Kasumi-1 (cell line): ENCODE measurements at places on chromosomes 3 and 15.

DNA sequence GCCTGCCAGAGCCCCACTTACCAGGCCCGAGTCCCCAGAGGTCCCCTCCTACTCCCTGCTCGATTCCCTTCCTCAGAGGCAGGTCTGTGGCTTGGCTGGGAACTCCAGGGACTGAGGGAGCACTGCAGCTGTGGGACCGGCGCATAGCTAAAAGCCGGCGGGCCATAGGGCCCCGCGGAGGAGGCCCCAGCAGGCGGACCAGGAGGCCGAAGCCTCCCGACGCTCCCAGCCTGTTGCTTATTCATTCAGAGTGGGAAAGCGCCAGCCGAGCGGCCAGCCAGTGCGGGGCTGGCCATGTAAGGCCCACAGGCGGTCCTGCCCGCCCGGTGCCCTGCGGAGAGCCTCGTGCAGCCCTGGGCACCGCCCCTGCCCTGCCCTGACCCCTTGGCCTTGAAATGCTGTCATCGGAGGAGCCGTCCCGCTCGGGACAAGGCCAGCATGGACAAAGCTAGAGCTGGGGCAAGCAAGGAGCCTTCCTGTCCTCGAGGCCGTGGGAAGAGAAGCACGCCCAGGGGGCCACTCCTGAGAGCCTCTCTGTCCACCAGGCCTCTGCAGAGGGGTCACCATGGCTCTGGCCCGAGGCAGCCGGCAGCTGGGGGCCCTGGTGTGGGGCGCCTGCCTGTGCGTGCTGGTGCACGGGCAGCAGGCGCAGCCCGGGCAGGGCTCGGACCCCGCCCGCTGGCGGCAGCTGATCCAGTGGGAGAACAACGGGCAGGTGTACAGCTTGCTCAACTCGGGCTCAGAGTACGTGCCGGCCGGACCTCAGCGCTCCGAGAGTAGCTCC is at the start of gene LOXL1:
LOXL1 (plus strand) TSS at position 244 of the 784 bp plus-strand sequence; CDS start at position 566, 322 bp downstream.
- no peak for DNase-seq

DNA sequence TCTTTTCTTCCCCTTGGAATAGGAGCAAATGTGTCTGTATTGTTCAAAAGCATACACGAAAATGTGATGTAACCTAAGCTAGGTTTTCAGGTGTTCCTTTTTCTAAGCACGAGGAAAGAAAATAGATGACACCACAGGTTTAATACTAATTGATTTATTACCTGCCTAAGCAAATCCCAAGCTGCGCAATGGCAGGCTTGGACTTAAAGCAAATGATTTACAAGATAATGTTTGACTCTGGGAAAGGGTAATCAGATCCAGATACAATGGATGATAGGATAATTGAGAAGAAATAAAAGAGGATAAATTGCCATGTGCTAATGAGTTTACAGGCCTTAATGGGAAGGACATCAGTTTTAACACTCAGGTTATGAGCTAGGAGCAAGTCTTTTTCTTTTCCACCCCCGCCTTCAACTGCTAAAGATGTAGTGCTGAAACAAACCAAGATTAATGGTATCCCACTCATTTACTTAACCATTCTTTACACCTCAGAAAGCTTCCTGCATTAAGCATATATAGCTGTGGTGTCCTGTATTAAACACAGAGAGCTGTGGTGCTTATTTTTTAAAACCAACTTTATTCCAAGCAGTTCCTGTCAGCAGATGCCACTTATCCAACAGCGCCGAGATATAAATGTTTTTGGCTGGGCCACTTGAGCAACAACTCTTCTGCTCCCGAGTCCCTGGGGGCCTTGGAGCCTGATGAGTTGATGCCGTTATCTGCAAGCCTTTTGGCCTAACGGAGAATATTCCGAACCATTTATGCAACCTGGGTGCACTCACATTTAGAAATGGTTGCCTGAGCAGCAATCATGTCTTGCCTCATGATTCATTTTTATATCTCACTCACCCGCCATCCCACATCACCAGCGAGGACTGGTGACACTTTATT is 205.5 kb downstream of the MECOM start:
- DNase-seq = no peak

DNA sequence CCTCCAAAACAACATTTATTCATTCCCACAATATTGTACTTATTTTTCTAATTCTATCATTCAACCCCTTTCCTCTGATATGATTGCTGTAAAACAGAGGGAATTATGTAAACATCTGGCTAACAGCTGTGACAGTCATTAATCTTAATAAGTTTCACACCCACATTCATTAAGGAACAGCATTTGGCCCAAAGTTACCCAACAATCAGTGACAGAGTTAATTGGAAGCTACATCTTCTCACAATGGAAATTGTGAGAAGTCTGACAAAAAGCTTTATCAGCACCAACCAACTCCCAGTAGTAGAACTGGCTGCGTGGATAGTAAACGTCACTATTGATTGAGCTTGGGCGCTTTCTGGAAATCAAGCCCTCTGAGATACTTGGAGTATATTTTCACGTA is 165.8 kb upstream of the SLC24A5 start:
- DNase-seq = no peak

DNA sequence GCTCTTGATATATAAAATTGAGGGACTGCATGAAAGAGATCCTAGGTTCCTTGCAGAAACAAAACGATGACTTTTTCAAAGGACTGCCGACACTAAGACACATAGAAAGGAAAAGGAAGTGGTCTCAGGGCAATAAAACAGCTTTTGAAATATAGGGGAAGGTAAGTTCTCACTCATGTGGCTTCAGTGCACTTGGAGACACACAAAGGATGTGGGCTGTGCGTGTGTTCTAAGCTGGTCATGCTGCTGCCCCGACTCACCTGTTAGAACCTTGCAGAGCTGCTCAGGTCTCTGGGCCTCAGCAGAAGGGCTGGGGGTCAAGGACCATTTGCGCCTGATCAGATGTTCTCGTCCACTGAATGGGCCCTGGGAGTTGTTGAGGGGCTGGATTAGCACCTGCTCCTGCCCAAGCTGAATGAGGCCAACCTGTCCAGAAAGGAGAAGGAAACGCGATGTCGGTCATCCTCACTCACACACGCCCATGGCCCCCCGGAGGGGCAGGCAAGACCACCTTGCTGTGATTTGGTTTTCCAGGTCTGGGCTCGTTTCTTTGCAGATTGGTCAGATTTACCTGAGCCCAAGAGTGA is 11.1 kb downstream of the ADAMTS17 start:
- DNase-seq = peak; percentile 16

GRCh38 chr3:42035816-42036482 is 55.2 kb upstream of the TRAK1 start:
- DNase-seq = no peak

DNA sequence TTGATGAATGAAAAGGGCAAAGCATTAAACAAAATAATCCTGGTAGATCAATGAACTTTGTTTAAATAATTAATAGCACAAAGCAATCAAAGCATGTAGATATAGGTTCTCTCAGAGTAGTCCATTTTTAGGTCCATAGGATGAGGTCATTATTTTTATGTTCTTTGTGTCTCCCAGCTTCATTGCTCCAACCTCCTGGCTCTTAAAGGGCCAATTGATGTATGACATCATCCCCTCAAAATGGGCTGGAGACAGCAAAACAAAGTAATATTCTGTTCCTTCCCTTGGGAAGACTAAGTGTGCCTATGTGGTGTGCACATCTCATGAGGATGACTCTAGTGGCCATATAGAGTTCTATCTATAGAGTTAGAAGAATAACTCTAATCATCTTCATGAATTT is 49.5 kb downstream of the HMG20A start:
- no peak for DNase-seq

DNA sequence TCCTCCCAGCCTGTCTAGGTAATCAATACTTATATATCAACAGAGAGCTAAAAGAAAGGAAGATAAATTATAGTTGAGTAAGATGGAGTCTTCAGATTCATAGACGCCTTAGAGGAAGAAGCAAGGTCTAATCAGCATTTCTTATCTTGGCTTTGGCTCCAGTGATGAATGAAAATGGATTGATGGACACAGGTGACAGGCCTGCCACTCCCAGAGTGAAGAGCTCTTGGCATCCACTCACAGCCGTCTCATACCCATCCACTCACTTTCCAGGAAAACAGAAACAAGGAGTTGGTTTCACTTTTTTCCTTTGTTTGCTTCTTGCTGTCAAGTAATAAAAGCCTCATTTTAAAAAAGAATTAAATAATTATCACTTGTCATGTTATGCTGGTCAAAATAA is 168.2 kb downstream of the MFSD1 start:
- DNase-seq = no peak

- no peak for DNase-seq
Measured at GRCh38 chr3:48208076-48208475, 15.2 kb upstream of the CAMP start.

DNA sequence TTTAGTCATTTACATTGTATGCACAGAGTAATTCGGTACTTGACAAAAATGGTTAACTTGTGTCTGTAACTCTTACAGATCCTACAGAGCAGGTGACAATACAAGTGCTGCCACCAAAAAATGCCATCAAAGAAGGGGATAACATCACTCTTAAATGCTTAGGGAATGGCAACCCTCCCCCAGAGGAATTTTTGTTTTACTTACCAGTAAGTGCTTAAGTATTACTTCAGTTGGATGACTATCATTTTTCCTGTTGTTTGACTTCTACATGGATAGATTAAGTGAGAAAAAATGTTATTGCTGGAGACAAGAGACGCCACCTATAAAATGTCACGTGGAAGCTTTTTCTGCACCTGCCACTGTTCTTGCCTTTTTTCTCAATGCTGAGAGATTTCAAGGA is 173.2 kb downstream of the ALCAM start:
- DNase-seq = no peak

DNA sequence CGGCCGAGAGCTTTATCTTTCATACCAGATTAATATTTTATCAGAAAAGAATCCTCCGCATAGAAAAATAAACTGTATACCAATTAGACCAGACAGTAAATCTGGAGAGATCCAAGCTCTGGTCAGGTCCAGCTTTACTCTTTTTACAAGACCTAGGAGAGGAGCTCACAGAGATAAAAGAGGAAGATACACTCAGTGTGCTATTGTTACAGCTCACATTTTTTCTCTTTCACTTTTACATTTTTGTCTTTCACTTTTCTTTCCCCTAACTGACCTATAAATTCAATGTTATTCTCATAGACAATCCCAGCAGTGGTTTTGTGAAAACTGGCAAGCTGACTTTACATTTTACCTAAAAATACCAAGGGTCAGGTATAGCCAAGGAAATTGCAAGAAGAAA is 55.8 kb downstream of the GUCA1C start:
- peak; percentile 6 for DNase-seq

DNA sequence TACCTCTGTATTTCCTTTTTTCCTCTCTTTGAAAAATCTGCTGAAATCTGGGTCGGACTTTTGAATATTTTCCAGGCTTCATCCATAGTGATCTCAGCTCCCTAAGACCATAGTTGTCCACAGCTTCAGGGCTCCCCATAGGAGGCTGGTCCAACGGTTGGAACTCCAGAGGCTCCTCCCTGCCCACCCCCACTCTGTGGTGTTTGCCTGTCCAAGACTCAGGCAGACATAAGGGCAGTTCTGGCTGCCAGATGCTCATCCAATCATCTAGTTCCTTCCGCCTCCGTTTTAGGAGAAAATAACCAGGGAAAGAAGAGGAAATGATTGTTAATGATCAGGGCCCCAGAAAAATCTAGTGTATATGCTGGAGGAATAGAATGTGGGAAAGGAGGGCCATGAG is 27.9 kb upstream of the PRTG start:
- DNase-seq = no peak

DNA sequence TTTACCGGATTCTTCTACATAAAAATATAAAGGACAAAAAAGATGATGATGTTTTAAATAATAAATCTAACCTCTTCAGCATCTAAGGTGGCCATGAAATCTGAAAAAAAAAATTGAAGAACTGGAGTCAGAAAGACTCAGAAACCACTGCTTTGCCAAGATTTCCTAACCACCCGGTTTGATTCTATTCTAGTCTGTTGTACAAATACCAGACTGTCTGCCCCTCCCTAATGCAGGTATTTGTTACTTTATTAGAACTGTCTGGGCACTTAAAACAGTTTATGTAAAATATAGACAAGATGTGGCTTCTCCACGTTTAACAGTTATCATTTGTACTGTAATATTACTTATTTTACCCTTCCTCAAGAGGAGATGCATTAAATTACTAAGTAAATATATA is 48.8 kb downstream of the UACA start:
- DNase-seq = no peak

DNA sequence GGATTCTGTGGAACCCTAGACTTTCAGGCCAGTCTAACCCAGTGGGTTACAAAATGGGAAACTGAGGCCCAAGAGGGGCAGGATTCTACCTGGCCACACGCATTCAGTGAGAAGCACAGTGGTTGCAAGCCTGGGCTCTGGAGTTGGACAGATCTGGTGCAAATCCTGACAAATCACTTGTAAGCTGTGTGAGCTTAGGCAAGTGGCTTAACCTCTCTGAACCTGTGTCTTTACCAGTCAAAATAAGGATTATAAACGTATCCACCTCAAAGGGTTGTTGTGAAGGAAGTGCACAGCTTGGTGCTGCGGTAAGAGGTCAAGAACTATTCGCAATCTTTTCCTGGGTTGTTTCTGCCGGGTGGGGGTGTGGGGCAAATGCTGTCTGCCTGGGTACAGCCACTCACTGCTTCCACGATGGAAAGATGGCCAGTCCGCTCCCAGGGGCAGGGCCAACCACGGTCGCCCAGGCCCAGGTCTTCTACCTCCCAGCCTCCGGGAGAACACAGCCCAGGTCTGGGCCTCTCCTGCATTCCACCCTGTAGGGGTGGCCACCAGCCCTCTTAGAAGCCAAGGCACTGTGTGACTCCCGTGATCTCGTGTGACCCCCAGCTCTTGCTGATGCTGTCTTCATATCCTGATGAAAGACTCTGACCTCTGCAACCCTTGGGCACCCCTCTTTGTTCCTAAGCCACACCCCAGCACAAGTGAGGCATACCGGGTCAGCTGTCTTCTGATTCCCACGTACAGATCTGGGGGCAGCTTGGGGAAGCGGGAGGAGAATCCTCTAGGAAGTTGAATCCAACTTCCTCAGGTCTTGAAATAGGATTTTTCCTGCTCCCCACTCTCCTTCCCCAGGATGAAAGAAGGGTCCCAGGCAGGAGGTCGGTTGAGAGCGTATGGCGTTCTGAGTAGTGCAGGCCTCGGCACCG is 1.5 kb downstream of the CHRNA3 start:
- no peak for DNase-seq

DNA sequence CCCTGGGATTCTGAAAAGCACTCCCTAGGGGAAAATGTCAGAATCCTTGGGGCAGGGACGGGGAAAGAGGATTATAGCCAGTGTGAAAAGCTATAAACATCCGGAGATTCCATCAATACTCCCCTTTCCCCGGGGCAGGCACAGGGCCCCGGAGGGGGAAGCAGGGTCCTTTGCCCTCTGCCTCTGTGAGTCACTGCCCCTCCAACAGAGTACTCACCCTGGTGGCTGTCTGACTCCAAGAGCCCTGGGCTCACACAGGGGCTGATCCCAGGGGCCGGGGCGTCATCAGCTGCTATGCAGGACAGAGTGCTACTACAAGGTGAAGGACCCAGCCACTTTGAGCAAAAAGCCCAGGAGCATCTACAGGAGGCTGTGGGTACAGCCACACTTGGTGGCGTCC is 133.0 kb upstream of the PRR20G start:
- no peak for DNase-seq

DNA sequence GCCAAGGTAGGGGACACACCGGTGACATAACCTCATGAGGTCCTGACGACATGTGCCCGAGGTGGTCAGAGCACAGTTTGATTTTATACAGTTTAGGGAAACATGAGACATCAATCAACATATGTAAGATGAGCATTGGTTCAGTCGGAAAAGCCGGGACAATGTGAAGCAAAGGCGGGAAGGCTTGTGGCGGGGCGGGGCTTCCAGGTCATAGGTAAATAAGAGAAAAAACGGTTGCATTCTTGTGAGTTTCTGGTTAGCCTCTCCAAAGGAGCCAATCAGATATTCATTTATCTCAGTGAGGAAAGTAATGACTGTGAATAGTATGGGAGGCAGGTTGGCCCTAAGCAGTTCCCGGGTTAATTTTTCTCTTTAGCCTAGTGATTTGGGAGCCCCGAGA is 271.7 kb upstream of the ATP10A start:
- no peak for DNase-seq
